ENCODE measurements at places on chromosomes 3 and 15.

DNA sequence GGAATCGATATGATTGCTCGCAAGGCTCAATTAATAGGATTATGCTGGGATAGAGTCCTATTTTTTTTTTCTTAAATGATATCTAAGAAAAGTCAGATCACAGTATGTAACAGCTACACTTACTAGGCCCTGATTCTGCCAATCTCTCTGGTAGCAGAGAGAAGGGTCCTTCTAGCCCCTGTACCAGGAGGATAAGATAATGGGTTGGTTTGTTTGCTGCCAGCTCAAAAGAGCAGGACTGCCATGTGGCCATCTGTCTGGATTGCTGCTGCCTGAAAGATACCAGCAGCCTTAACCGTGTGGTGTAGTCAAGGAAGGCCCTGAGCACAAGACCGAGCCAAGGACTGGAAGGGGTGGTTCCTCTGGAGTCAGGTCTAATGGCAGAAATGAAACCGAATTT is 236.4 kb downstream of the KLF13 start:
- DNase-seq, result no peak

DNA sequence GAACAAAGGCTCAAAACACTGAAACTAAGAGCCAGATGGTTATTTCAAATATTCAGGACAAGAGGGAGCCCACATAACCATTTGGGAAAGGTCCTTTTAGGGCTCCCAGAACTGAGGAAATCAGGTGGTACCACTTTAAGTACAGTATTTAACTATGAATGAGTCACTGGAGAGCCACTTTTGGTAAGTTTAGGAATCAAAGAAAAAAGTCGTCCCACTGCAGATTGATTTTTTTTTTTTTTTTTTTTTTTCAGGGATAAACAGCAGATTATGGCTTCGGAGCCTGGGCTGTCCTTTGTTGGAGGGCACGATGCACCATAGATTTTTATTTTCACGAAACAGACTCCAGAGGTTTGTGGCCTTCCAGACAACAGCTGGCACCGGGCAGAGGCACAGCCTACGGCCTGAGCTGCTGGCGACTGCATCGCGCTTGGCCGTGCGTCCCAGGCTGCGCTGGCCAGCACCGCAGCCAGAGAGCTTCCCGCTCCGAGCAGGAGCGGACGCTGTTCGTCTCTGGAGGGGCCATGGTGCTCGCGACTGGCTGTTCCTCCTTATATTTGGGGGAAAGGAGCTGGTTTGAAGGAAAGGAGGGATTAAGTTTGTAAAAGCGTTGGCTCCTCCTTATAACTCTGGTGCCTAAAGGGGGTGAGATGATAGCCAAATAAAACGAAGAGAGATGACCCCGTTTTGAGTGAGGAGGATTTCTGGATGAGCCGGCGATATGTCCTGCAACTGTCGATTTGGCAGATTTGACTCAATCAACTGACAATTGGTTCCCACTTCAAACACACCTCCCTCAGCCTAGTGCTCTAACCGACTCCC is 152.9 kb upstream of the GOLIM4 start:
- DNase-seq, result no peak

GRCh38 chr3:141431411-141432378 is 55.1 kb upstream of the RASA2 start:
- no peak for DNase-seq

DNA sequence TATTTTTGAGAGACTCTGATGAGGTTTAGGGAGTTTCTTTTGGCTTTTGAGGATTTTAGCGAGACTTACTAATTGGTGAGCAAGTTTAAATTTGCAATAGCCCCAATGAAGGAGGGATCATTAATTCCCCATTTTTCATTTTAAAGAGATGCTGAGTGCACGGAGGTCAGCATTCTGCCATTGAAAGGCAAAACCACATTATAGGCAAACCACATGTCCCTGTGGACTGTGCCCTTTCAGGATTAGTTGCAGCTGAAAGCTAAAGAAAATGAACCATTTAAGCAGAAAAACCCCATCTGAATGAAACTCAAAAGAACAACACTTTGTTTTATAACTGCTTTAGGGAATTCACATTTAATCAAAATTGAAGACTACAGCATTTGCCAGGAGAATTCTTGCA is 246.5 kb downstream of the PDZRN3 start:
- no peak for DNase-seq

DNA sequence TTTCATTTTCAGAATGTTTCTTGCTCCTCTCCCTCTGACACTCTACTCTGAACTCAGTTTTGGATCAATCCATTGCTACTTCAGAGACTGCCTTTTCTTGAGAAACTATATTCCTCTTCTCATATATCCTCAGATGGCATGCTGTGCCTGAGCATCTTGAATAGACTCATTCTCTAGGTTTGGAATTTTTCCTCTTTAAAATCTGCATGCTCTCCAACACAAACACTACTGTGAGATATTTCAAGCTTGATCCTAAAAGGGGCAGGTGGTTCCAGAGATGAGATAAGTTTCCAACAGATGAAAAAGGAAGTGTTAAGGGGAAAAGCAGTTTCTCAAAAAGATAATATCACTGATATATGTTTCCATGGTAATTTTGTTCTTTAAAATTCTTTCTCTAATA is 742.2 kb upstream of the EPHA6 start:
- DNase-seq, result no peak

DNA sequence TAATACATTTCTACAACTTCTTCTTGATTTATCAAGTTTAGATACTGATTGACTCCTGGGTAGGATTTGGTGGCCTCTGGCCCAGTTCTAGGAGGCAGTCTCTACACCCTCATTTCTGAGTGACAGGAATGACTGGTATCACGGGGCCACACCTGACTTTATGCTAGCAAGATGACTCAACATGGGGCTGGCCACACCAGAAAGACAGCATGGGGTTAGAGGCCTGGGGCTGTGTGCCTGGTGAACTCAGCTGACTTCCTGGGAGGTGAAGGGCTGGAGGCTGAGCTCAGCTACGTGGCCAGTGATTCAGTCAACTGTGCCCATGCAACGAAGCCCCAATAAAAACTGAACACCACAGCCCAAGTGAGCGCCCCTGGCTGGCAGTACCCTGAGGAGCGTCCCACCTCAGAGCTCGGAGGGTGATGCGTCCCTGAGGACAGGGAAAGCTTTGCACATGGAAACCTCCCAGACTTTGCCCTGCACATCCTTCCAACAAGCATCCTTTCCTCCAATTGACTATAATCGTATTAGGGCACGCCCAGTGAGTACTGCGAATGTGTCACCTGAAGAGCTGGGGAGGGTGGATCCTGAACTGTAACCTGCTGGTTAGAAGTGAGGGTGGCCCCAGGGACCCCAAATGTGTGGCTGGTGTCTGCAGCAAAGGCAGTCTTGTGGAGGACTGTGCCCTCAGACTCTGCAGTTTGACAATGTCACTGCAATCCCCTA is 57.2 kb downstream of the NIPA2 start:
- no peak for DNase-seq

DNA sequence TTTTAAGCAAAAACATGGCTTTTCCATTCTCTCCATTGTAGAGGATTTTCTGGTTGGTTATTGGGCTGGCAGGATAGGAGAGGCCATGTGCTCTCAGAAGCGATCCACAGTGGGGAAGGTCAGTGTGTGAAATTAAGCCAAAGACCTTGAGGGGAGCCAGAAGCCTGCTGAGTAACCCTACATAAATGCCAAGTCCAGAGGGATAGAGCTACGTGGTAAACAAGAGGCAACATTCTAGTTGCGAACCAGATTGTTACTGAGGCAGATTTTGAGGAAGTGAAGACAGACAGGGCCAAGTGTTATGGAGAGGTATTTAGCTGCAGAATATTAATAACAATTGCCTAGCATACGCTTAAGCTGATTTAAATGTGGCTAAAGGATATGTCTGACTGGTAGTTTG is 592.8 kb upstream of the GBE1 start:
- no peak for DNase-seq

DNA sequence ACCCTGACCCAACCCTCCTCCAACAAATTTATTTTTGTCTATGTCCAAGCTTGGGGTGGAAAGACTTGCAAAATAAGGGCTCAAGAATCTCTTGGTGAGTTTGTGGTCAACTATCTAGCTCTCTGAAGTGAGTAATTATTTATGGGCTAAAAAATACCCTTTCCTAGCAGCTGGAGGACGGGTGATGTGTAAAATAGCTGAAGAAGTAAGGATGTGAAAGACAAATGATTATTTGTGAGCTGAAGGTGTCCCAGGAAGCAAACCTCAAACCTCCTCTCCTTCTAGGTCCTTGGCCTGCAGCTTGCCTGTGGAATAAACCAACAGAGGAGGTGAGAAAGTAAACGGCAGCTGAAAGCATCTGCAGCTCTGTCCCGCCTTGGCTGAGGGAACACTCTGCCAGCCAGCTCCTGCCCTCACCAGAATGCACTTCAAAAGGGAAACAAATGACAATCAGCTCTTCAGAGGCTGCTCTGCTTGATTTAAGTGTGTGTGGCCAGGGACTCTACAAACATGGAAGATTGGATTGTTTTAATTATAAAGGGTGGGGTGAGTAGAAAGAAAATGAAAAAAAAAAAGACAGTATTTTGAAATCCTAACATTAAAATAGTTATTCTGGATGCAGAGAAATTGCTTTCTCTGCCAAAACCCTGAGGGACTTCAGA is 60.3 kb downstream of the TM4SF4 start:
- no peak for DNase-seq

GRCh38 chr3:33219175-33219487 is 521 bp upstream of the SUSD5 start:
- DNase-seq, result no peak

- no peak for DNase-seq
Measured at GRCh38 chr3:30550246-30550645, 56.2 kb upstream of the TGFBR2 start.

GRCh38 chr15:71422530-71423259 is 307.4 kb downstream of the THSD4 start:
- no peak for DNase-seq

DNA sequence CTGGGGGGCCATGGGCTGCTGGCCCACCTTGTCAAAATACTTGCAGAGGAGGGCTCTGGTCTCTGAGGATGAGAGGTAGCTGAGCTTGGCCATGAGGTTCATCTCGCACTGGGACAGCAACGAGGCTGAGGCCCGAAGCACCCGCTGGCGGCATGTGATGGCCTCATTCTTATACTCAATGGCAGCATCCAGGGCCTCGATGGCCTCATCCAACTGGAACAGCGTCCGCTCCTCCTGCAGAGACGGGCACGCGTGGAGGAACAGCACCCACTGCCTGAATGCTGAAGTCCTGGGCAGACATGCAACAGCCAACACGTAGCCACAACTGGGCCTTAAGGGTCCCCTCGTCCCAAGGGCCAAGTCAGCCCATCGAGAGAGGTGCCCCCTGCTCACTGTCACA is 25.0 kb downstream of the KIF7 start:
- DNase-seq, result no peak

- DNase-seq, result no peak
Measured at GRCh38 chr3:127204841-127205582, 12.1 kb downstream of the PRR23E start.

DNA sequence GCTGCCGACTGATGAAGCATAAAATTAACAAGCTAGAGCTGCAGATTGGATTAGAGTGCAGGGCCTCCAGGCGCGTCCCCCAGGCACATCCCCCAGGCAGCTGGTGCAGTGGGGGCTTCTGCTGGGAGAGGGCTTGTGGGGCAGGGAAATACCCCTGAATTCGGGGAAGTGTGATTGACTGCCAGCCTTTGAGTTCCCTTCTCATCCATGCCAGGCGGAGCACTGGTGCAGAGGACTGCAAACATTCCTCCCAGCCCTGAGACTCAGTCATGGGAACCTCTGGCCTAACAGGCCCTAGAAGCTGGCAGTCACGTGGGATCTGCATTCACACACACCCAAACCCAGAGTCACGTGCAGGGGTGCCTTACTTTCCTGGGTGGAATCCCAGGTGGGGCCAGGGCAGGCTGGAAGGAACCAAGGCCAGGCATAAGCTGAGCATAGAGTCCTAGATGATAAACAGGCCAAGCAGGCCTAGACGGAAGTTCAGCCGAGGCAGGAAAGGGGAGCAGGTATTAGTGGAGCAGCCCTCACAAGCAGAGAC is 46.2 kb upstream of the SEC22A start:
- DNase-seq, result no peak

GRCh38 chr3:190575437-190576185 is 61.7 kb downstream of the IL1RAP start:
- no peak for DNase-seq

DNA sequence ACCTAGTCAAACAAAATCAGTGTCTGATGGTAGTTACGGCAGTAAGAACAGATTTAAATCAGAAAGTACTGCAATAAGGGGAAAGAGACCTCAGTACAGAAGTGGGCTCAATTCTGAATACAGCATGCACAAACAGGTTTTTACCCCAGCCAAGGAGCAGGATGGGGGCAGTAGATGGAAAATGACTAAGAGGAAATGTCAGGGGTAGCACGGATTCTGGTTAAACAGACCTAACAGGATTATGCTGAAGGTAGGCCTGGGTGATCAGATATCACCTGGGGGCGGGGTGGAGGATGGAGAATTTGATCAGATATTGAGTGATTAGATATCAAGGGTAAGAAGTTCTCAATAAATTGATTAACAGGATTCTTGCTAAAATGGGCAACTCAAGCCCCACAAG is 19.0 kb downstream of the MESD start:
- no peak for DNase-seq

- DNase-seq, result no peak
Measured at GRCh38 chr3:149589332-149589731, 68.5 kb downstream of the WWTR1 start.

GRCh38 chr3:82276992-82277391 is 515.5 kb upstream of the GBE1 start:
- no peak for DNase-seq

DNA sequence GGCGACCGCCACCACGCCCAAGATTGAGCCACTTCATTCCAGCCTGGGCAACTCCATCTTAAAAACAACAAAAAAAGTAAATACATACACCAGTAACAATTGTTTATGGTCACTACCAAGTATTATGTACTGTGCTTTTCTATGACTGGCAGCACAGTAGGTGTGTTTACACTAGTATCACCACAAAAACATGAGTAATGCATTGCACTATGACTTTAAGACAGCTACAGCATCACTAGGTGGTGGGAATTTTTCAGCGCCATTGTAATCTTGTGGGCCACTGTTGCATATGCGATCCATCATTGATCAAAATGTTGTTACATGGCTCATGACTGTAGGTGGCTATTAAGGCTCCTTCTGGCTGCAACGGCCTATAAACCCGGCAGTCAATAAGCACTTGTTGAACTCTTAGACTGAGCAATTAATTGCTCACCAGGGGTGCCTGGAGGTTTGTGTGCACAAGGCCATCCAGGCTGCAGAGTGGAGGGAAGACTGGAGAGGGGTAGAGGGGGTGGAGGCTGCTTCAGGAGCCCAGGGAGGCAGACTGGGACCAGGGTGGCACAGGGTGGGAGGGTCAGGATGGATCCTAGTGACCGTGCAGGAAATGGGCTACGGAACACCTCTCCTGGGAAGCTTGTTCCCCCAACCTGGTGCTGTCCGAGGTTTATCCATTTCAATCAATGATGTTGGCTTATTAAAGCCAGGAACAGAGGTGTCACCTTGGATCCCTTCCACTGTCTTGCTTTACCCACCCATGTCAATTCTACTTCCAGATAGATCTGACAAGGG is 17.9 kb upstream of the COPG1 start:
- DNase-seq, result no peak
